ENCODE measurements at places on chromosomes 3 and 15.
A peak's percentile ranks its signal among the peaks of the same experiment; 100 is the strongest.

- no peaks in the 10 kb centered on the region for H3K27me3 ChIP-seq
- H3K4me3 ChIP-seq: no peak overlapping the region
- H3K27ac ChIP-seq: no peak overlapping the region
- H3K4me1 ChIP-seq: no peaks in the 10 kb centered on the region
Observed at GRCh38 chr3:115588201-115589115, 34.9 kb upstream of the GAP43 start.

- H3K36me3 ChIP-seq: no peaks in the 10 kb centered on the region
- no peak for DNase-seq
- H3K4me1 ChIP-seq: peaks cover 6% of the 10 kb centered on the region
- H3K27me3 ChIP-seq: no peaks in the 10 kb centered on the region
- H3K27ac ChIP-seq: no peak overlapping the region
- H3K4me3 ChIP-seq: no peak overlapping the region
Observed at GRCh38 chr15:80822256-80822655, 43.1 kb downstream of the CEMIP start.

GRCh38 chr15:99502182-99502581 lies 63.6 kb upstream of the MEF2A start:
- H3K27me3 ChIP-seq: no peaks in the 10 kb centered on the region
- no peak for DNase-seq
- H3K4me1 ChIP-seq: no peaks in the 10 kb centered on the region
- no peak overlapping the region for H3K4me3 ChIP-seq
- no peak overlapping the region for H3K27ac ChIP-seq

- no peaks in the 10 kb centered on the region for H3K27me3 ChIP-seq
- no peak overlapping the region for H3K27ac ChIP-seq
- H3K36me3 ChIP-seq: no peaks in the 10 kb centered on the region
- H3K4me1 ChIP-seq: no peaks in the 10 kb centered on the region
- no peak overlapping the region for H3K4me3 ChIP-seq
Observed at GRCh38 chr3:142095841-142096240, 53.5 kb downstream of the TFDP2 start.

DNA sequence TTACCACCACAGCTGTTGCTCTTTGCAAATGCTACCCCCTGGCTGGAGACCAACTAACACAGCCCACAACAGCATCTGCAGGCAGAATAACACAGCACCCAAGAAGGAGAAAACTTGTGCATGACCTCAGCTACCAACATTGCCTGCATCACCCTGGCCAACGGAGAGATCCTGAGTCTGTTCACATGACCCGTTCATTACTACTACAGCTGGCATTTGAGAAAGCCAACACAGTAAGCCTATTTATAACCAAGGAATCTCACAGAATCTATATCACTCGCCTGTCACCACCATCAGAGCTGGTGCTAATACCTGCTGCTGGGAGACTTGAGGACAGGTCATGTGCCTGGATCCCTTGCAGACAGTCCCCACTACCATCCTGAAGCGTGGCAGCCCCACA lies 215.2 kb downstream of the POLQ start:
- H3K36me3 ChIP-seq: no peaks in the 10 kb centered on the region
- no peak overlapping the region for H3K4me3 ChIP-seq
- no peaks in the 10 kb centered on the region for H3K4me1 ChIP-seq
- DNase-seq: no peak
- no peak overlapping the region for H3K27ac ChIP-seq

- H3K27ac ChIP-seq: peak overlapping the region; percentile 12
- no peak for DNase-seq
- no peaks in the 10 kb centered on the region for H3K4me1 ChIP-seq
- no peaks in the 10 kb centered on the region for H3K36me3 ChIP-seq
- no peaks in the 10 kb centered on the region for H3K27me3 ChIP-seq
Observed at GRCh38 chr3:73098873-73099272, 37.4 kb downstream of the EBLN2 start.

DNA sequence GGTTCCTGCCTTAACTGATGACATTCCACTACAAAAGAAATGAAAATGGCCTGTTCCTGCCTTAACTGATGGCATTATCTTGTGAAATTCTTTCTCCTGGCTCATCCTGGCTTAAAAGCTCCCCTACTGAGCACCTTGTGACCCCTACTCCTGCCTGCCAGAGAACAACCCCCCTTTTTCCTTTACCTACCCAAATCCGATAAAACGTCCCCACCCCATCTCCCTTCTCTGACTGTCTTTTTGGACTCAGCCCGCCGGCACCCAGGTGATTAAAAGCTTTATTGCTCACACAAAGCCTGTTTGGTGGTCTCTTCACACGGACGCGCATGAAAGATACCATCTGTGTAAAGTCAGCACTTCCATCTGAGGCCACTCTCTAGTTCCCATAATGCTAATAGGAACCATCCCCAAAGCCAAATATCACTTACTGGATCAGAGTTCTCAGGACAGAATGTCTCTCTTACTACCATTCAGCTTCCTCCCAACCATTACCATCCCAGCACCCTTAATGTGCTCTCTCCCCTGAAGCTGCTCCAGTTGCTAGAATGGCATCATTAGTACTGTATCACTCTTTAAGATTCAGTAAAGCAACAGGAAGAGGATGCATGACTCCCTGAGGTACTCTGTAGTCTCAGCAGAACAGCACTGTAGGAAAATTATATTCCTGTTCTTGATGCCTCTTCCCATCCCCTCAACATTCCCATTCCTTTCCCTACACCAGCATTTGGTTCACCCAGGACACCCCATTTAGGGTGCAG lies 2.3 kb upstream of the HRG start:
- no peak overlapping the region for H3K27ac ChIP-seq
- DNase-seq: no peak
- H3K27me3 ChIP-seq: no peaks in the 10 kb centered on the region
- no peaks in the 10 kb centered on the region for H3K4me1 ChIP-seq
- no peaks in the 10 kb centered on the region for H3K36me3 ChIP-seq

DNA sequence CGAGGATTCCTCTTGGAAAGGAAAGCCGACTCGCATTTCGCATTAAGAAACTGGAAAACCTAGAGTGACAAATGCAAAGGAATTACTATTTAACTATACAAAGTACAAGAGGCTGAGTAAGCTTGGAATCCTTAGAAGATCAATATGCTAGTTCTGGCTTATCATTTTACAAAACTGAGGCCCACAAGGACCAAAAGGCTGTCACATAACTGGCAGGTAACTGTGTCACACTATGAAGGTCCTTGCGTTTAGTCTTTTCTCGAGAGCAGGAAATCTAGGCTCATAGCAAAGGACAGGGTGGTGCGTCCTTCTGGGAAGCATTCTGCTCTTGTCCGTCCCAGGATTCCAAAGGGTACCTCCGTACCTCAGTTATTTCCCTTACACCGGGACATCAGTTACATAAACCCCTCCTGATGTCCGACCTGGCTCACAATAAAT lies 629 bp downstream of the RPL24 start:
- H3K27ac ChIP-seq: peak overlapping the region; percentile 98
- DNase-seq: no peak
- H3K27me3 ChIP-seq: no peaks in the 10 kb centered on the region
- no peaks in the 10 kb centered on the region for H3K36me3 ChIP-seq
- peak overlapping the region; percentile 74 for H3K4me3 ChIP-seq

DNA sequence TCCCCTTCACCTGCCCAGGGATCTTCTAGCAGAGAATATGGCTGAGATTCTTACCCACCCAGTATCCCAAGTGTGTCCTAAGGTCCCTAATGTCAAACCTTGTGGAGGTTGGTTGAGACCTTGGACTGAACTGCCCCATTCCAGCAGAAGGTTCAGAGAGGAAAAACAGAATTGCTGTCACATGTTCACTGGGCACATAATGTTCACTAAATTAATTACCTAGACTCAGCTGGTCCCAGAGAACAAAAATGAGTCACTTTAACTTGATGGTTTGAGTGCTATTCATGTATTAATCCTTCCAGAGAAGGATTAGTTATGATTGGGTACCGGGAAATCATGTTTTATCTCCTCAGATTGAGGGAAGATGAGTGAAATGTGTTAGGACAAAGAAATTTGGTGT lies 171.3 kb upstream of the GADL1 start:
- H3K27me3 ChIP-seq: no peaks in the 10 kb centered on the region
- no peak for DNase-seq
- no peaks in the 10 kb centered on the region for H3K36me3 ChIP-seq
- no peak overlapping the region for H3K27ac ChIP-seq

- H3K4me3 ChIP-seq: no peak overlapping the region
- H3K27me3 ChIP-seq: peaks cover 20% of the 10 kb centered on the region
- DNase-seq: no peak
- no peaks in the 10 kb centered on the region for H3K4me1 ChIP-seq
Observed at GRCh38 chr3:14592836-14593235, 52.7 kb upstream of the GRIP2 start.

- H3K27me3 ChIP-seq: no peaks in the 10 kb centered on the region
- H3K4me1 ChIP-seq: no peaks in the 10 kb centered on the region
- no peak for DNase-seq
- peak overlapping the region; percentile 58 for H3K27ac ChIP-seq
- no peak overlapping the region for H3K4me3 ChIP-seq
Observed at GRCh38 chr3:128709506-128710210, 16.3 kb upstream of the RAB7A start.
